Stimulated activated CD4-positive, alpha-beta T cell treated with anti-CD3 and anti-CD28 coated beads, TNF-alpha, amount 100 ng/mL, for 24 hours (primary cell): ENCODE measurements at places on chromosomes 12 and 14.

GRCh38 chr12:89939522-89940215 lies 231.0 kb upstream of the ATP2B1 start:
- DNase-seq, result no peak

DNA sequence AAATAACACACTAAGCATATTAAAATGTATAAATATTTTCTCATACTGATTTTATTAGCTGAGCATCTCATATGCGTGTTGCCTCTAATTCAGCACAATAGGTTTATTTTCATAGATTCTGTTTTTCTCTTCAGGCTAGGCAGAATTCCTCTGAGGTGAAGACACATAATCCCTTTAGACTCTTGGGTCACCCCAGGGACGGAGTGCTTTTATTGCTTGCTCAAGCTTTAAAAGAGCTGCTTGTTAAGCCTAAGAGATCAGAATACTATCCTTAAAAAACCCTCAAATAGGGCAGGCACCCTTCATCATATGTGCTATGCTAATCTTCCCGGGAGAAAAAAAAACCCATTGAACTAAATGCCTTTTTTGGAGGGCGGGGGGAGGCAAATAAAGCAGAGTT lies 390.1 kb downstream of the KCNH5 start:
- DNase-seq, result no peak

DNA sequence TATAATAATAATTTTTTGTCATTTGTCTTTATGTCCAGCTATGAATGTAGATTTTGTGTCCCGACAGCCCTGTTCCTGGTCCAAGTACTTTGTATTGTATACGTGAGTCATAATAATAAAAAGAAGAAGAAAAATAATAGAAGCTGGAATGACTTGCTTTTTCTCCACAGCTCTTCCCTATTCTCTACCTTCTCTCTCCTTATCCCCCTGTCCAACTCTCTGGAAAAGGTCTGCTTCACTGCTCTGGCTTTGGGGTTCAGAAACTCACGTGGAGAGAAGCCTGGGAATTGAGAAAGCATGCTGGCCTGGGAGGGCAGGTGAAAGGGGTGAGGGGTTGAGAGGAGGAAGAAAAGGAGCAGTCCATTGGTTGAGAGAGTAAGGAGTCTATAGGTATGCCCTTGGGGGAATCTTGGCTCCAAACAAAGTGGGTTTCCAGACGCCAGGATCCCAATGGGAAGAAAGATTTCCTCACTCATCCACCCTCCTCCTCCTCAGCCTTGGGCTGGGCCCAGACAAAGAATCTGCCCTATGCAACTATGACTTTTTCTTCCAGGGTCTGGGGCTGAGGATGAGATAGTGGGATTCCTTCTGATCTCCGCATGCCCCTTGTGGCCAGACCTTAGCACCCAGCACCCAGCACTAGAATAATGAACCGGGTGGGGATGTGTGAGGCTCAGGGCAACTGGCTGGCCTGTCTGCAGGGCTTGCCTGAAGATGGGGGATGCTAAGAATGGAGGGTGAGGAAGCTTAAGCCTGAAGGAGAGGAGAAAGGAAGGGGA lies 4.0 kb downstream of the HOXC8 start:
- no peak for DNase-seq

DNA sequence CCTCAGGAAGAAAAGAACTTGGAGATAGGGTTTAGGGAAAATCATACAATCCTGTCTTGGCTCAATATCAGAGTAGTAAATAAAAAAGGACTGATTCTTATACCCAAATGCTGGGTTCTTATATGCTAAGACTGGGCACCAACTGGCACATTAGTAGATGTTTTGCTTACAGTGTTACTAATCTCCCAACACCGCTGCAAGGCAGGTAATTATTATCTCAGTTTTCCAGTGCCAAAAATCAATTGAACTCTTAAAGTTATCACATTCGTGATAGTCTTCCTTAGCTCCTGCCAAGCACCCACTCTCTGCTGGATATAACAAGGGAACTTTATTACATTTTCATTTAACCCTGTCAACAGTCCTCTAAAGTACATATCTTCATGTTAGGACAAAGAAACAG lies 25.0 kb upstream of the HIGD1C start:
- no peak for DNase-seq

DNA sequence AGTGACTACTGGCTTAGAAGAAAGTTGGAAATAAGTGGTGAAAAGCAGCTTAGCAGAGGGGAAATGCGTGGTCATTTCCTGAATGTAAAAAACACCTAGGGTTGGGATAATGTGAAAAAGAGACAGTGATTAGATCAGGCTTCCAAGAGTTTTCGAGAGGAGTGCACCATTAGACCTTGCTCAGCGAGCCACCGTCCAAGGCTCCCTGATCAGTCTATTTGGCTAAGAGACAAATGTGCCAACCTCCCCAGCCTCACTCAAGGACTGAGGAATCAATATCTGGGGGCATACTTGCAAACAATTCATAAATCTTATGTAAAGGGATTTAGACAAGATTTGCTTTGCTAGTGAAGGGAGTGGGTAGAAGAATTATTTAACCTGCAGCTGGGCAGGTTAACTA lies 594.5 kb downstream of the NRXN3 start:
- no peak for DNase-seq

DNA sequence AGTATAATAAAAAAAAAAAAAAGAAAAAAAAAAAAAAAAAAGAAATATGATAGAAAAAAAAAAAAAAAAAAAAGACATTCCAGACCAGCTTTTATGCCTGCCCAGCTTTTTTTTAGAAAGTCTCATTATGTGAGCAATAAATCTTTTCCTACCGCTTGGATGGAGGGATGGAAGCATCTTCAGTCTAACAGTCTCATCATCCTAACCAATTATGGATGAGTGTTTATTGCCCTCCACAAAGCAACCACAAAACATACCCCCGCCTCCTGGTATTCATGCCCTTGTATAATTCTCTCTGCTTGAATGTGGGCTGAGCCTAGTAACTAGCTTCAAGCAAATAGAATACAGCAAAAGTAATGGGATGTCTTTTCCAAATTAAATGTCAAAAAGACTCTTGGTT lies 33.7 kb upstream of the ADAMTS20 start:
- no peak for DNase-seq

DNA sequence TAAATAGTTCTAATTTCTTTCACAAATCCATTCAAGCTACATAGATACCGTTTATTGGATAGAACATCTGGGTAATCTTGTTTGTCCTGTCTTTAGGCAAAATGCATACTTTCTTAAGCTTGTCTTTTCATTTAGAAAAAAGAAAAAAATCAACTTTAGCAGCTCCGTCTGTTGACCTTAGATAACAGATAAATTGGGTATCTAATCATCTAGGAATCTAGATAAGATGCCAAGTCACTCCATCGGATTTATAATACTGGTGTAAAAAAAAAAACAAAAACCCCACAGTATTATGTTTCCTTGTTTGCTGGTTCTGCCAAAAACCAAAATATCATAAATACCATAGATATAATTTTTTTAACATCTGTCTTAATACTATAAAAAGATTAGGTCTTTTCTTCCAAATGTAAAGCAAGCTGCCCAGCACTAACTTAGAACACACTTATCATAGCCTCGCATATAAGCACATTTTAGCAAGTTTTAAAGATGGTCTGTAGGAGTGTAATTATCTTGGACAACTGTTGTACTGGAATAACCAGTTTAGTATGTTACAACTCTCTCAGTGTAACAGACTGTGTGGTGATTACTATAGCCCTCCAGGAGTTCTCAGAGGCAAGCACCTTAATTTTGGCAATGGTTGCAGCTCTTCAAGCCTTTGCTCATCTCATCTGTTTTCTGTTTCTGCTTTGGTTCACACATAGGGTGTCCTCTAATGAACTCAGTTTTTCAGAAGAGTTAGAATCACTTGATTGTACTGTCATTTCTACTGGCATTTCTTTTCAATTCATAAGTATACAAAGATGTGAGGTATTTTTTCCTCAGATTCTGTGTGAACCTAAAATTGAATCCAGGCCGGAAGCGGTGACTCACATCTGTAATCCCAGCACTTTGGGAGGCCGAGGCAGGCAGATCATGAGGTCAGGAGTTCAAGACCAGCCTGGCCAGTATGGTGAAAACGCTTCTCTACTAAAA lies 83.1 kb downstream of the ANO6 start:
- DNase-seq, result no peak

DNA sequence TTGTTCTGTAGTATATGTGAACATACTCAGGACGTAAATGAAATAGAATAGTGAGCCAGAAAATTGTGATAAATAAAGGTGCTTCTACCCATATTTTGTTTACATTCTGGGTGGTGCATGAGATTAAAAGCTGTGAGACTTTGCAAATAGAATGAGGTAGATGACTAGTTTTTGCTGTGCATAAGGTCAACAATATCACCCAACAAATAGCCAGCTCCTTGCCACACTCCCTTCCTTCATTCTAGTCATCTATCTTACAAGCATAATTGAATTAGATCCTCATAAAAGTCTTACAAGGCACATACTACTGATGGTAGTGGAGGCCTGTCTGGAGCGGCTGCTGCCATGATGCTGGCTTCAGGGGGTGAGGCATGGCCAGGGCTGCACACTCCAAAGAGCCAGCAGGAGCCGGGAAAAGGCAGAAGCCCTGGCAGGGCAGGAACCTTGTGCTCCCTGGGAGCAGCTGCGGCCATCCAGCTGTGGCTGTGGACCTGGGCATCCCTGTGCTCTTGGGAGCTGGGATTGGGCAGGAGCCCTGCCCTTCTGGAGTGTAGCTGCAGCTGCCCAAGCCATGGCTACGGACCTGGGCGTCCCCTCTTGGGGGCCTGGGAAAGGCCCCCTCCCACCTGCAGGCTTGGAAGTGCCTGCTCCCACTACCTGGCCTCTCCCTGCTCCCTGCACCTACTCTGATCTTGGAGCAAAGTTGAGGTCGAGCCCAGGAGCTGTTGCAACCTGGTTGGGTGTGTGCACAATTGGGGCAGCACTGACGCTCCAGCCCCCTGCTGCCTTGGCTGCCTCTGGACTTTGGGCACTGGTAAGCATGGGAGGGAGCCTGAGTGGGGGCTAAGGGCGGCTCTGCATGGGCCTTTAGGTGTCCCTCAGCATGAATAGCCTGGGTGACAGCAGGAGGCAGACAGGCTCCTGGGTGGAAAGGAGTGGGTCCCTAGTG lies 112.8 kb downstream of the DACT1 start:
- DNase-seq, result no peak

GRCh38 chr12:3551976-3552725 lies 61.1 kb downstream of the PRMT8 start:
- DNase-seq, result no peak

DNA sequence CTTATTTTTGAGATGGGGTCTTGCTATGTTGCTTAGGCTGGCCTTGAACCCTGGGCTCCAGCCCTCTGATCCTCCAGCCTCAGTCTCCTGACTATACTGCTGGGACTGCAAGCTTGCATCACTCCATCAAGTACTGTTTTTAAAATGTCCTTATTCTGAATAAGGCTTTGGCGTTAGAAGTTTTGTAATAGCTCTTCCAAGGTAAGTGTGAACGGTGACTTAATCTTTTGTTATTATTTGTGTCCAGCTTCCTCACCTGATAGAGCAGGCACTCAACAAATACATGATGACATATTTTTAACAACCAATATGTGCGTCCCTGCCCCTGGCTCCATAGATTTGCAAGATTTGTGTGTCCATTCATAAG lies 1.4 kb downstream of the C1RL start:
- no peak for DNase-seq

- DNase-seq, result no peak
Measured at GRCh38 chr14:56759633-56760032, 50.6 kb downstream of the OTX2 start.

GRCh38 chr12:95055057-95055456 lies 18.4 kb downstream of the NR2C1 start:
- DNase-seq, result no peak

- no peak for DNase-seq
Measured at GRCh38 chr12:26789731-26790644, 43.0 kb downstream of the ITPR2 start.

DNA sequence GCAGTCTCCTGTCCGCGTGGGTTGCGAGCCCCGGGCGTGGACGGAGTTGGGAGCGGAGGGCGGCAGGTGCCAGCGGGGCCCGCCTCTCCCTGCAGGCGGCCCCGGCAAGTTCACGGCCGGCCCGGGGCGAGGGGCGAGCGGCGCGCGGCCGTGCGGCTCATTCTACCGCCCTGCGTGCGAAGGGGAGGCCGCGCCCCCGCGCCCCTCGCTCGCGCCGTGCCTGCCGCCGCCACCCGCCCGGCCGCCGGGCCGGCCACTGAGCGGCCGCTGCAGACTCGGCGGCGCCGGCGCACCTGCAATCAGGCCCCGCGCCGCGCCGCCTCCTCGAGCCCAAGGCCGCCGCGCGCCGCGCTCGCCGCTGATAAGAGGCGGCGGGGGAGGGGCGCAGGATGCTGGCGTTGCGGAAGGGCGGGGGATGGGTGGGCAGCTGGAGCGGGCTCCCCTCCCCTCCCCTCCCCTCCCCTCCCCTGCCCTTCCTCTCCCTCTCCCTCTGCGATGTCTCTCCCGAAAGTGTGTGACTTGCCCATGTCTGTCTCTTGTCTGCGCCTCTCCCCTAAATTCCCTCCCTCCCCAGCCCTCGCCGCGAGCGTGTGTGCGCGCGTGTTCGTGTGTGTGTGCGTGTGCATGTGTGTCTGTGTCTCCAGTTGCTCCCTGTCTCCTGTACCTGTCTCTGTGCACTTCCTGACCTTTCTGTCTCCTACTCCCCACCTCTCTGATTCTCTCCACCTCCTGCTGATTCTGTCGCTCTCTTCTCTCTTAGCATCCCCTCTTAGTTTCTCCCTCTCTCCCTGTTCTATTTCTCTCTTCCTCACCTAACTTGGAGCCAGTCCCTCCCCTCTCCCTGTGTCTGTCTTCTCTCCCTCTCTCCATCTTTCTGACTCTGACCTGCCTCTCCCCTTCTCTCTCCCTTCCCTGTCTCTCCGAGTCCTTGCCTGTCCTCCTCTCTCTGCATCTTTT lies 768.1 kb upstream of the TBX3 start:
- no peak for DNase-seq

GRCh38 chr12:57055824-57056223 lies 5.9 kb upstream of the MYO1A start:
- no peak for DNase-seq

DNA sequence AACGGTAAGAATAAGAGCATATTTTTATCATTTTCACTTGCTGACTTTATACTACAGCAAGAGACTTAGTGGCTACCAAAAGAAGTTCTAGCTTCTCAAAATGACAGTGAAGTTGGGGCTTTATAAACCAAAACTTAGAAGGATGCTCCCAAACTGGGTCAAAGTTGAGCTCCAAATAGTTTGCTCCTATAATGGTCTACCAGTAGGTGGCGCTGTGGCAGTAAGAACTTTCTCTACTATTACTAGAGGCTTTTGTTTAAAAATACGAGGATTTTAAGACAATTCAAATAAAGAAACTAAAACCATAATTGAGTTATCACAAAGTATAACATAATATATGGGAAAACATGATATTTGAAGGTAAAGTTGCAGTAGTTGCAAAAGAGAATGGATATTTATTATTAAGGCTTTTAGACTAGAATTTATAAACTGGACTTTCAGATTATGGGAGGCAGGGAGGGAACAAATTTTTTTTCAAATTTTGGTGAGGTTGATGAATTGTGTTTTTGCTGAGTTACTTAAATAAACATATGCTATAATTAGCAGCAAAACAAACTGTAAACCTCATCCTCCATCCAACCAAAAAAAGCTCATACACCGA lies 75.0 kb downstream of the TGFB3 start:
- DNase-seq, result peak; percentile 46

- DNase-seq, result no peak
Measured at GRCh38 chr14:55572578-55572977, 7.4 kb upstream of the KTN1 start.
